ENCODE measurements at places on chromosomes 7 and 10.

DNA sequence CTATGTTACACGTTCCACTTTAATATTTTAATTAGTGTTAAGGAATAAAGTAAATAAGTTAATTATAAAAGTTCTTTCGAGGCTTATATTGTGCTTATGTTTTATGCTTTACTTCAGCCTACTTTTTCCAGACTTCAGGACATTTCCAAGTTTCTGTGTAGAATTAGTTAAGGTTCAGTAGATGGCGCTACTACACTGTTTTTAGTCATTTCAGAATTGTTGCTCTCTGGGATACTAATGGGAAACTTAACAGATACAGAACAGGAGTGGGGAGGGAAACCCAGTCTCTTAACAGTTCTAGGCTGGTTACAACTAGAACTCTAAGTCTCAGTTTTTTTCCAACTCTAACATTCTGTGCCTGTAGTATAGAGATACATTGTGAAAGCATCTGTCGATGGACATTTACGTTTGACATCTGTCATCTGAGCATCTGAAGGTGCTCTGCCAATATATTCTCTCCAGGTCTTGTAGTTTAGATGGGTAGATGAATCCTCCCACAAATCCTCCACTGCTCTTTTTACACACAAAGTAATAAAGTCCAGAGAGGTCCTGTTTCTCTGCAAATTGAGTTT, 56.8 kb upstream of the FAM171A1 start:
- no peak for DNase-seq

- no peak for DNase-seq
Measured at GRCh38 chr10:6069081-6069931, 7.1 kb upstream of the IL2RA start.

GRCh38 chr7:140512317-140513000, 33.2 kb upstream of the MKRN1 start:
- DNase-seq = no peak

- DNase-seq = no peak
Measured at GRCh38 chr7:112180223-112180622, 26.0 kb downstream of the DOCK4 start.

DNA sequence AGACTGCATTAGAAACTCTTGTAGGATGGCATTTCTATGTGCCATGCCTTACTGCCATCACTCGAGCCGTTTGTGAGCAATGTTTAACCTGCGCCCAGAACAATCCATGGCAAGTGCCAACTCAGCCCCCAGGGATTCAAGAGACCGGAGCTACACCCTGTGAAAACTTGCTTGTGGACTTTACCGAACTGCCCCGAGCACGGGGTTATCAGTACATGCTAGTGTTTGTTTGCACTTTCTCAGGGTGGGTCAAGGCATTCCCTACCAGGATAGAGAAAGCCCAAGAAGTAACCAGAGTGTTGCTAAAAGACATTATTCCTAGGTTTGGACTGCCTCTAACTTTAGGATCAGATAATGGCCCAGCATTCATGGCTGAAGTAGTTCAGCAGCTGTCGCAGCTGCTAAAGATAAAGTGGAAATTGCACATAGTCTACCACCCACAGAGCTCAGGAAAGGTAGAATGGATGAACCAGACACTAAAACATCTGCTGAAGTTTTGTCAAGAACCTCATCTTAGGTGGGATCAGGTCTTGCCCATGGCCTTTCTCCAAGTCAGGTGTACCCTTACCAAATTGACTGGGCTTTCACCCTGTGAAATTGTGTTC, 8.9 kb upstream of the CYREN start:
- DNase-seq = no peak

- DNase-seq = no peak
Measured at GRCh38 chr7:21084286-21084685, 297.6 kb upstream of the SP8 start.

DNA sequence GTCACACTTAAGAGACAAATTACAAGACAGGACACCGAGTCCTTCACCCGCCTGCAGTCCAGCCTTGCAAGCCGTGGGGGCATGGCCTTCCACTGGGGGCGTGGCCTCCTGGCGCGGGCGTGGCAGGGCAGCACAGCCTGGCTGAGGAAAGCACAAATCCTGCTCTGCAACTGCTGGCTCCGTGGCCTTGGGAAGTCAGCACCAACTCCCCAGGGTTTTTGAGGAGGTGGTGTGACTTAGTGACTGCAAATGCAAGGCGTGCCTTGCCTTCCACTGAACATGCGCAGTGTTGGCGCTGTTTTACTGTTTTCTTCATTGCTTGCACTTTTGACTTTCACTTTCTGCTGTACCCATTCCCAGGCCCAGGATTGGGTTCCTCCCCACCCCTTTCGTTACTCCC, 12.9 kb upstream of the BMS1 start:
- no peak for DNase-seq

GRCh38 chr10:67506083-67506756, 189.8 kb downstream of the CTNNA3 start:
- DNase-seq = no peak

DNA sequence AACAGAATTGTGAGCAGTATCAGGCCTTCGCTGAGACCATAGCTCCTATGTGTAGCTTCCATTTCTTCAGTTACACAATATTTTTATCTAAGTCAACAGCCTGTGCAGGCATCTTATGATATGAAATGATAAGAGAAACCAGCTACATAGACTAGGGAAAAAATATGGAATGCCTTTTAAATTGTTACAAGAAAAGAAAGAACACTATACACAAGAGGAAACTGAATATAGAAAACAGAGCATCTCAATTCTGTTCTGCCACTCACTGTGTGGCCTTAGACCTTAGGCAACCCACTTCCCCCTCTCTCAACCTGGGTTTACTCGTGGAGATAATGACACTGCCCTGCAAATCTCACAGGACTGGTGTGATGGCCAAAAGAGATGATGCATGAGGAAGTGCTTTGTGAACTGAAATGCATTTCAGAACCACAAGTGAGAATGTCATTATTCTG, 132.9 kb downstream of the LRRN3 start:
- DNase-seq = no peak

DNA sequence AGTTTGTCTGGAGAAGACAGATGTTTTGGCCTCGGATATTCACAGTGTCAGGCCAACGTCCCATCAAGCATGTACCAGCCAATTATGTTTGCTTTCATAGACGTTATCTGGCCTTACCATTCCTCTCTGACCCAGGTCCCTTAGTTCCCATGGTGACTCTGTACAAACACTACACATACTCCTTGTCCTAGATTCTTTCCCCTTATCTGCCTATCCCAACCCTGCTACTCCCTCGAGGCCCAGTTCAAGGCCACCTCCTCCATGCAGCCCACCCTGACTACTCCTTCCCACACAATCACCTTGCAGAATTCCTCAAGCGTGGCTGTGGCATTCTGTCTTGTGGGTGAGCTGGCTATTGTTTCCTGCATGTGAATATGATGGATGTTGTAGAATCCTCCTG, 155.2 kb downstream of the PRKAG2 start:
- no peak for DNase-seq

- DNase-seq = no peak
Measured at GRCh38 chr7:113722006-113722405, 196.8 kb downstream of the PPP1R3A start.

- DNase-seq = no peak
Measured at GRCh38 chr7:110918949-110919548, 171.9 kb upstream of the LRRN3 start.

GRCh38 chr10:114379631-114380041, 24.7 kb downstream of the AFAP1L2 start:
- no peak for DNase-seq

DNA sequence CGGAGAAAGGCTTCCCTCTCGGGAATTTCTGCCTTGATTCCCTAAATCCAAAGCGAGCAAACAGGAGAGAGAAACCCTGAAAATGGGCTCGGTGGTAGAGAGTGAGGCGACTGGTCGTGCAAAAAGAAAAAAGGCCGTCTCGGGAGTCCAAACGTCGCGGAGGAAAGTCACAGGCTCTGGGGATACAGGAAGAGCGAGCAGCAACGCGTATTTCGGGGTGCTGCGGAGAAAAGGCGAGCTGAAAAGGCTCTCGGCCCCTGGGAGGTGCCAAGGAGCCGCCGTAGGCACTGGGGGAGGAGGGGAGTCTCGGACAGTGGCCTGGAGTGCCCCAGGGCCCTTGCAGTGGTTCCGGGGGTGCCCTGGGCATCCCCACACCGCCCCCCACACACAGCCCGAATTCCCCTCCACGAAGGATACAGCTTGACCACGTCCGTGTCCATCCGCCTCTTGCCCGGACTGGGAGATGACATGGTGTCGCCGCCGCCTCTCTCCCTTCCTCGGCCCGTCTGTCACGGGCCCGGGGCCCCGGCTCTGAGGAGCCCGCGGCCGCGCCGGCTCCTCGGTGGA, 591 bp downstream of the UBE2H start:
- DNase-seq = peak; percentile 39

DNA sequence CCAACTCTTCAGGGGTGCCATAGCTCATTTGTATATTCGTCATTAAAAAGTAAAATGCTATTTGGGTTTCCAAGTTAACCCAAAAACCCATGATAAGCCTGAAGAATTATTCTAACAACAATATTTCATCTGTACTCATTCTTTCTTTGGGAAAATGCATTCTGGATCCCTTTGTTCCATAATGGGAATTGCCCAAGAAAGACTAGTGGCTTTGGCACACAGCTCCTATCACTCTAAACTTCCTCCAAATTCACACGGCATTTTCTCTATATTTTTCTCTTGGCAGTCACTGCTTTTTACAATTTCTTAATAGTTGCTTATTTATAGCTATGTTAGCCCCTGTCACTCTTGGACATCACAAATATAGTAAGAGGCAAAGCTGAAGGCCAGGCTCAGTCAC, 29.1 kb downstream of the CHCHD3 start:
- no peak for DNase-seq

DNA sequence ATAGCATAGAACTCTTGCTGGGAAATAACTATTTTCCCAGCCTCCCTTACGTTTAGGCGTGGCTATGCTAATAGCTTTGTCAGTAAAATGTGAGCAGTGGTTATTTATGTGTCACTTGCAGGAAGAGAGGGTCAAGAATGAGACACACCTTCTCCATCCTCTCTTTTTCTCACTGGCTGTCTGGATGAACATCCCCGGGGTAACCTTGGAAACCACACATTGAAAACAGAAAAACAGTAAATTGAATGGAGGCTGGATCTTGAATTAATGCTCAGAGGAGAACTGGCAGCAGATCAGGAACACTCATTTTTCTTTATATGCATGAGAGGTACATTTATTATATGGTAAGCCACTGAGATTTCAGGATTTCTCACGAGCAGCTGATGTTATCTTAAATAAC, 127.6 kb downstream of the DNAJB9 start:
- no peak for DNase-seq

GRCh38 chr7:467393-467828, 52.2 kb downstream of the PDGFA start:
- DNase-seq = no peak

- DNase-seq = no peak
Measured at GRCh38 chr7:108464743-108465142, 8.5 kb upstream of the NRCAM start.

DNA sequence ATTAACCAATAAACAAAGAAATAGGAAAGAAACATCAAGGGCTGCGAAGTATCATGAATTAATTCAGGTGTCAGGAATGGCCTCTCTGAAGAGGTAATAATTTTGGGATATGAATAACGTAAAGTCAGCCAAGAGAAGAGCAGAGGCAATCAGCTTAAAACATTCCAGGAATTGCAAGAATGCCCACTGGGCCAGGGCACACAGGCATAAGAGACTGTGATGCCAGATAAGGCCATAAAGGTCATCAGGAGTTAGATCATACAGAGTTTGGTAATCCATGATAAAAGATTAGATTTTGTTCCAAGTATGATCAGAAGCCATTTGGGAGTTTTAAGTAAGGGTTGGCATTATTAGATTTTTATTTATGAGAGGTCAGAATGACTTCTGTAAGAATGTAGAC, 53.2 kb upstream of the ABCB4 start:
- no peak for DNase-seq

DNA sequence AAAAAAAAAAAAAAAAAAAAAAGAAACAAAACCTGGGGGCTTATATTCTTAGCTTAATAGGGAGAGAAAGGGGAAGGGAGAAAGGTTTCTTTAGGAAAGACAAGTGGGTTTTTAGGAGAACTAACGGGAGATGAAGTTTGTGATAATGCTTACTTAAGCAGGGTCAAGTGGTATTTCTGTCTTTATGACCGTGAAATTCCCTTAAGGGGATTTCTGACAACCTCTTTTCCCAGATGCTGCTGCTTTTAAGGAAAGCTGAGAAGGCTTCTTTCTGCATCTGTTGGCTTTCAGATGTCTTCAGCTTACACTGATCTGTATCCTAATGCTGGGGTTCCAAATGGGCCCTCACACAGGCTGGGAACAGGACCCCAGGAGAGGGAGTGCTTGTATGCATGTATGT, 42.6 kb downstream of the ADAMTS14 start:
- DNase-seq = no peak

GRCh38 chr7:158587162-158588084, at the start of gene PTPRN2:
TSS of gene PTPRN2 (minus strand) at chr7:158587823.
- DNase-seq = peak; percentile 42

DNA sequence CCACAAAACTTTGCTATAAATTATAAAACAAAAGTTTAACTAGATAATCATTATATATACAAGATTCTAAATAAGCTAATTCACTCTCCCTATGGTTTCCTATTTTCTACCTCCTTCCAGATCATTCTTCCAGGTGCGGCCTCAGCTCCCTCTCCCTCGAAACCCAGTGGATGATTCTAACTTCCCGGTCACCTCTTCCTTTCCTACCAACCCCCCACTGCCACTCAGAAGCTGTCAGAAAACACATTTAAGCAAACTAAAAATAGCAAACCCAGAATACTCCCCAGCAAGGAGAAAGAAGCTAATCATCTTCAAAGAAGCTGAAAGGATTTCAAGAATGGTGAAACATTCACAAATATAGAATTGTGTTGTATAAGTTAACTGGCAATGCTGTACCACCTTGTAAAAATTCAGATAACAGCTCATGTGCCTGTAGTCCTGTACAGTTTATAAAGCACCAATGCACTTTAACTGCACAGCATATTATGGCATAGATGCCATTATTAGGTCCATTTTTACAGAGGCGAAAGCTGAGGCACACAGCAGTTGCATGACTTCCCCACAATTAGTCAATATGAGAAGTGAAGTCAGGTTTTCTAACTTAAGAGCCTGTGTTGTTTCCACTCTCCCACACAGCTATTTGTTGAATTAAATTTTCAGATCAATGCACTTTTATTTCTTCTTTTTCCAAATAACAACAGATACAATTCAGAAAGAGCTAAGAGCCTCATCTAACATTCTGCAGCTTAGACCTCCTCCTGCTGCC, 13.7 kb upstream of the DNTT start:
- DNase-seq = no peak

- no peak for DNase-seq
Measured at GRCh38 chr10:59172567-59172966, 3.9 kb upstream of the PHYHIPL start.

DNA sequence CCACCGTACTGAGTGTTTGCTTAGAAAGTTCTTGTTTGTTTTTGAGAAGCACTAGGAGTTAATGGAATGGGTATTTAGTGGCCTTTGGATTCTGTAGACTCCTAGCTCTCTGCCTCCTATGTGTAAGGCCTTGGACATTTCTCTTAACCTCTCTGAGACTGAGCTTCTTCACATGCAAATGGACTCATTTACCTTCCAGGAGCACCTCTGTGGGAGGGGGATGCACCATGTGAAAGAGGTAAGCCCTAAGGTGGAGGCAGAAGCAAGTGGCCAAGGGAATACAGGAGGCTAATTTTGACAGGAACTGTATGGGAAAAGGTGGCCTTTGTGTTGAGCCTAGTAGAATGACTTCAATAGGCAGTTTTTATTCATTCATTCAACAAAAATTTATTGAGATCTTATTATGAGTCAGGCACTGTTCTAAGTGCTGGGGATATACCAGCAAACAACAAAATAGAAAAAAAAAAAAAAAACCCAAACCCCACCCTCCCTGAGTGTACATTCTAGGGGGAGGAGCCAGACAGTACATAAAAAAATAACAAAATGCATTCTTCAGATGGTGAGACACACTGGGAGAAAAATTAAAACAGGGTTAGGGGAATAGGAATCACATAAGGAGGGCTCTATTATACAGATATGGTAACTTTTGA, 9.2 kb upstream of the EPHA1 start:
- DNase-seq = no peak
